Fibroblast of gingiva (primary cell): ENCODE measurements at places on chromosomes 6 and 20.

- DNase-seq: no peak
Observed at GRCh38 chr20:22004946-22005345, 299.5 kb downstream of the PAX1 start.

DNA sequence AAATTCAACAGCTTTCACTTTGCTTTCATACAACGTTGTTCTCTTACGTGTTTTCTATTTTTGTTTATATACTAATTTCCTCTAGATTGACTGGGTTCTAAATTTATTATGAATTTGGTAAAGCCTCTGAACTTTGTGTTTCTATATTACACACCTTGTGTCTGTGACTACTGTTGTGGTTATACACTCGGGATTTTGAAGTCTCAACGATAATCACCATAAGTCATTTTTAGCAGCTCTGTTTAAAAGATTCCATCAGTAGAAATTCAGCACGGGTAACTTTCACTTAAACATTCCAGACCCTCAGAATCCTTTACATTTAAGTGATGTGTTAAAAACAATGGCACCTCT is 31.8 kb upstream of the HBS1L start:
- DNase-seq: no peak

DNA sequence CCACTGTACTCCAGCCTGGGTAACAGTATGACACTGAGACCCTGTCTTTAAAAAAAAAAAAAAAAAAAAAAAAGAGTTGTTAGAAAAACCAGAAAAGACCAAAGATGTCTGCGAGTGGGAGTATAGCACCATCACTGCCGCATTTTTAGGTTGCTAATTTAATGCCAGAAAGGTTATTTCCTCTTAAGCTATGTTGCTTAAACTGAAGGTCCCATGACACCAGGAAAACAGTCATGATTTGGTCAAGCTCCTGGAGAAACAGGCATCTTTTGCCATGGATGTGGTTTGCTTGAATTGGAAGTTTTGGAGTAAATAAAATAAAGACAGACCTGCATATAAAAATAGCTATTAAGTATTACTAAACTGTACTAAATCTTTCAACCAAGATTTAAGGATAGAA is 68.3 kb upstream of the TNFRSF21 start:
- DNase-seq: no peak

- no peak for DNase-seq
Observed at GRCh38 chr6:9943986-9944385, 470.9 kb downstream of the TFAP2A start.

DNA sequence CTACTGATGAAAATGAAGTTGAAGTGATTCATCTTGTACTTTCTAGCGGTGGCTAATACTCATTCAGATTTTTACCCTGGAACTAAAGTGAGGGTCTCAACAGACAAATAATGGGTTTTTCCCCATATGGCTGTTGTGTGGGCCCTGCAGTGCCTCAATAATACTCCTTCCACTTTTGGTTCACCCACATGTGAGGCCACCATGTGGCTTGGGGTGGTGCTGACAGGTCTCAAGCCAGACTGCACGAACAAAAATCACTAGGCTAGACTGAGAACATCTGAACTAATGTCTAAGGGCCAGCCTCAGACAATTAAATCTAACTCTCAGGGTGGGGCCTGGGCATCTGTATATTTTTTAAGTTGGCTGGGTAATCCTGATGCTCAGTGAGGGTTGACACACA is 7.9 kb upstream of the COL12A1 start:
- no peak for DNase-seq

GRCh38 chr20:54214566-54214965 is 6.7 kb downstream of the PFDN4 start:
- no peak for DNase-seq
